ENCODE measurements at places on chromosomes 5 and 9.

DNA sequence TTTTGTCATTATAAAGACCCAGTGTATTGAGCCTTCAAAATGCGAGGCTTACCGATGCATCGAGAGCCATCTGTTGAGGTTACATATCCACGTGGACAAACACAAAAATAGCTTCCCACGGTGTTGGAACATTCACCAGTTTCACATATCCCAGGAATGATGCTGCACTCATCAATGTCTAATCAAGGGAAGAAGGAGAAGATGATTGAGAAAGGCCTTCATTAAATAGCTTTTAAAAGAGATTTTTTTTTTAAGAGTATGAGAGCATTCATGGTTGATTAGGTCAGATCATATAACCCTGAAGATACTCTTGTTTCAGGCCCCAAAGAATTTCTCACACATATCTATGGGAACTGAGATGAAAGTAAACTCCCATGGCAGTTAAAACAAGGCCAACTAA, 129.4 kb downstream of the FBN2 start:
- DNase-seq = no peak

DNA sequence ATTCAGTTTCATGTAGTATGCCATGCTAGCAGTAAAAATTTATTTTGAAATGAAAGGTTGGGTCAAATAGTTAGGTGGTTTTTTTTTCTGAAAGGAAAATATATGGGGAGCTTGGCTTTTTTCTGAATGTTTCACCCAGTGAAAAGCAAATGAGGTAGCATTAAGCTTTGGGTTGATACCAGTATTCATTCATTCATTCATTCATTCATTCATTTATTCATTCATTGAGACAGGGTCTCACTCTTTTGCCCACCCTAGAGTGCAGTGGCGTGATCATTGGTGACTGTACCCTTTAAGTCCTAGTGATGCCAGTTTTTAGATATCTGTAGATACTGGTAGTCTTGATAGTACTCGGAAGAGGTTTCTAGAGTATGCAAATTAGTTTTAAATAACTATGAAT, 42.4 kb upstream of the LRRC70 start:
- no peak for DNase-seq

- DNase-seq = no peak
Observed at GRCh38 chr5:14128079-14128478, 15.1 kb upstream of the TRIO start.

- DNase-seq = peak; percentile 16
Observed at GRCh38 chr5:44389090-44389822, at the start of gene FGF10. TSS of gene FGF10 (minus strand) at chr5:44389420. CDS start at chr5:44388682, 738 bp downstream.

Data from HuH-7 (cell line).